ENCODE measurements at places on chromosomes 12 and 14.
A peak's percentile ranks its signal among the peaks of the same experiment; 100 is the strongest.

GRCh38 chr12:56119361-56119796, 1.3 kb downstream of the ZC3H10 start:
- DNase-seq: no peak

GRCh38 chr12:18323159-18323558, 61.8 kb downstream of the PIK3C2G start:
- no peak for DNase-seq

GRCh38 chr12:41992692-41993215, 151.9 kb downstream of the GXYLT1 start:
- no peak for DNase-seq

DNA sequence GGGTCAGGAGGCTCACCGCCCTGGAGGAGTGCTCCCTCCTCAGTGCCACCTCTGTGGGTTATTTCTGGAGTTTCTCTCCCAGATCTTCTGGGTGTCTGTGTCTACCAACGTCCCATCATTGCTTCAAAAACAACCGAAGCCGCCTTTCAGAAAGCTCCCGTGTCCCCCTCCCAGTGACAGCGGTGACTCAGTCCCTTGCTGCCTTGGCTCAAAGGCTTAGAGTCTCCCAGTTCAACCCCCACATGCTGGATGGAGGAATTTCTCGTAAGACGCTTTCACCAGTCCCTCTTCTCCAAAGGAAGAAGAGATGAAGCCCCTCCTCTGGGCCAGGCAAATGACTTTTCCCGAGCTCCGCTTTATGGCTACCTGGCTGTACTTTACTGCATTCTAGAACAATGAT, 146.6 kb downstream of the RBM19 start:
- DNase-seq: no peak

DNA sequence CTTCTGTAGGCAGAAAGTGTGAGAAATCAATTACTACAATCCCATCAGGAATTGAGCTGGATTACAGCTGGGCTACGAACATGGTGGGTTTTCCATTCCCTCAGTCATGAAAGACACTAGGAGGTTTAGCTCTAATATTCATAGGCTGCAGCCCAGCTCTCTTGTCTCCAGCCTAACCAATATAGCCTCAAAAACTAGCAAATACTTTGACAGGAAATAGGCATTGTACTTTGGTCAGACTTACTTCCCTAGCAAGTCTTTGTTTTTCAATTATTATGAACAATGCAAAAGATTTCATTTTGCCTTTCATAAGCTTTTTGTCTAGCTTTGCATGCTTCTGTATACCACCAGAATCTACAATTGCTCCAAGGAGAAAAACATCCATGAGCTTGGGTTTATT, 296.2 kb downstream of the GPHN start:
- no peak for DNase-seq

DNA sequence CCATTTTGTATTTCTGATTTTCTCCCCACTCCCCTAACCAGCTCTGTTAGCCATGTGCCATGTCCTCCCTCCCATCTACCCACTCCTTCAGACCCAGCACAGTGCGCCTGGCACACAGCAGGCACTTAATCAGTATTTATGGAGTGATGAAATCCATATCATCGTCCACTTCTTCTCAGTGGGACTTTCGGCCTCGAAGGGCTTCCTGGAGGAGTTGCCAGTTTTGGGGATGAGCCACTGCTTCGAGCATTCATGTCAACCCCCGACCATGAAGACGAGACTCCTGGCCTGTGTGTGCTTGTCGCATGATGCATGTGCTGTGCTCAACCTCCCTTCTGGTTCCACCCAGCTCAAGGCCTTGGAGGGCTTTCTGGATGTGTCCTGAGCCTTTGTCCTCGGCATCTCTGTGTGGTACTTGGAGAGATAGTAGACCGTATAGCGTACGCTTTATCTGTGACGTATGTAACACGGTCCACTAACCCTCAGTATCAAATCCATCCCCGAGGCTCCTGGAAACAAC, 119.5 kb upstream of the RTL1 start:
- no peak for DNase-seq

DNA sequence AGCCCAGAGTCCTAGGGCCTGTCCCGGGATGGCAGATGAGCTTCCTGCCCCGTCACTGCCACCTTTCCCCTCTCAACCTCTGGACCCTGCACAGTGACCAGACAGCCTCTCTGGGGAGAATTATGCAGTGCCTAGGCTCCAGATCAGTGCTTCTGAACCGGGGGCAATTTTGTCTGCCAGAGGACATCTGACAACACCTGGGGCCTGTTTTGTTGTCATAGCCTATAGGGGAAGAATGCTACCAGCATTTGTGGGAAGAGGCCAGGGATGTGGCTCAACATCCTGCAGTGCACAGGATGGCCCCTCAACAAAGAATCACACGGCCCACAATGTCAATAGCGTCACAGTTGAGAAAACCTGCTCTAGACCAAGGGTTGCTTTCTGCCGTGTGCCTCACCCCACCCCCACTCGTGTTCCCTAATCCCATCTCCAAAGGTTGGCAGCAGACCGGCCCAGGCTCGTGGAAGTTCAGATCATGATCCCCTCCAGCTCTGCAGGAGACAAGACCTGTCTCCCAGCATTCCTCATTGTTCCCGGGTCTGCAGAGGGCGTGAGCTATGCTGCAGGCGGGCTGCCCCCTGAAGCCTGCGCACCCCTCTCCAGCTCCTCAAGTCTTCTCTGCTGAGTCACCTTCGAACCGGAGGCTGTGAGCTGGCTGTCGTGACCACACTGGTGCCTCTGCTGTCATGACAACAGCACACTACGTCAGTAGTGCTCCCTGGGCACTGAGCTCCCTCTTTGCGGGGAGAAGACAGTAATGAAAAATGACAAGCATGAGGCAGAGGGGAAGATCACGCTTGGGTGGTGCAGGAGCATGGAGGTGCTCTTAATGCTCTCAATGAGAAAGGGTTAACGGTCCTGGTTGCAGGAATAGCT, 2.0 kb upstream of the GAPDH start:
- peak; percentile 56 for DNase-seq

DNA sequence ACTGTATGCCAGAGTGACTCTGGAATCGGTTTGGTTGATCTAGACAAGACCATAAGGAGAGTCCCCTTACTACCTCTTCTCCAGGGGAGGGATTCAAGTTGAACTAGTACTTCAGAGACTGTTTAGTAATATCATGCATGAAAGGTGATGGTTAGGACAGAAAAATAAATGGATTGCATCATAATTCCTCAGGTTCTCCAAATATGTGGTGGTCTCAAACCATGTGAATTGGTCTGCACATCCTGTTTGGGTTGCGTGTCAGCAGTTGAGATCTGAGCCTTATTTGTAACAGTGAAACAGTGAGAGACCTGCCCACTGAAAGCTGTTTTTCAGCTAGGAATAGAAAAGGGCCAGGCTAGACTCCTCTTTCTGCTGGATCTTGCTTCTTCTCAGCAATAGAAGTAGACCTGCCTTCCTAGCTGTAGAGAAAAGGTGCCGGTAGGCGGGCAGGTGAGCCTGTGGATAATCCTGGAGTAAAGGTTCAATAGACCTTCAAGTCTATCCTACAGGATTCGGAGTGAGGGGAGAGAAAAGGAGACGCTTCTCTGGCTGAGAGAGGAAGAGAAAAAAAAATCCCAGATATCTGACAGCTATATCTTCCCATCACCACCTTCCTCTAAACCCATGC, 258.5 kb upstream of the E2F7 start:
- no peak for DNase-seq

- no peak for DNase-seq
Observed at GRCh38 chr12:64450057-64450640, 1.8 kb upstream of the TBK1 start.

DNA sequence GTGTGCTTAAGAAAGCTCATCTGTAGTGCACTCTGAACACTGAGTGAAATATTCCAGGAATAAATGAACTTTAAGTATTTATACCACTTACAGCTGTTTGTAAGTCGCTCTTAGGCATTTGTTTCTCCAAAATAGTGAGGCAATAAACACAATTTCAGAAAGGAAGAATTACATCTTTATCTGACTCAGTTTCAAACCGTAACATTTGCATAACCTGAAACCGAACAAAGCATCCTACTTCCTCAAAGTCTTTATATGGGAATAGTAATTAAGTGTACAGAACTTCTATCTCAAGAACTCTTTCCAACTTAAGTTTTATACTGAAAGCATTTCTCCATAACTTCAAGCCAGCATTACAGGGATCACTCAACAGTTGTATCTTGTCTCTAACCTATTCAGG, 58.4 kb downstream of the SOX5 start:
- DNase-seq: no peak

- no peak for DNase-seq
Observed at GRCh38 chr12:42639556-42639955, 50.0 kb upstream of the PRICKLE1 start.

DNA sequence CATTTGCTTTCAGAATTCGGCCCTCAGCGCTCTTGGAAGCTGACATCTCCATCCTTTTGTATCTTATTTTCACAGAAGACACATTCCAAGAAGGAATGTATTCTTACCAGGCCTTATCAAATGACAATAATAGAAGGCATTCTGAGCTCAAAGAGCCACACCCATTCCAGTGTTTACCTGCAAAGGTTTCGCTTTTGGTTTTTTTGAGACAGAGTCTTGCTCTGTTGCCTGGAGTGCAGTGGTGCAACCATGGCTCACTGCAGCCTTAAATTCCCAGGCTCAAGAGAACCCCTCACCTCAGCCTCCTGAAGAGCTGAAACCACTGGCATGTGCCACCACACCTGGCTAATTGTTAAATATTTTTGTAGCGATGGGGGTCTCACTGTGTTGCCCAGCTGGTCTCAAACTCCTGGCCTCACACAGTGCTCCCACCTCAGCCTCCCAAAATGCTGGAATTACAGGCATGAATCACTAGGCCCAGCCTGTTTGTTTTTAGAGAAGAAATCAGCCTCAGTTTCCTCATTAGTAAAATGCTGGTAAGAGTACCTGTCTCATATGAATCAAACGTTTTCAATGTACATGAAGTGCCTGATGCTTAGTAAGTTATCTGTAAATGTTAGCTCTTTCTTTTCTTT, 69.2 kb downstream of the SLC6A12 start:
- no peak for DNase-seq

DNA sequence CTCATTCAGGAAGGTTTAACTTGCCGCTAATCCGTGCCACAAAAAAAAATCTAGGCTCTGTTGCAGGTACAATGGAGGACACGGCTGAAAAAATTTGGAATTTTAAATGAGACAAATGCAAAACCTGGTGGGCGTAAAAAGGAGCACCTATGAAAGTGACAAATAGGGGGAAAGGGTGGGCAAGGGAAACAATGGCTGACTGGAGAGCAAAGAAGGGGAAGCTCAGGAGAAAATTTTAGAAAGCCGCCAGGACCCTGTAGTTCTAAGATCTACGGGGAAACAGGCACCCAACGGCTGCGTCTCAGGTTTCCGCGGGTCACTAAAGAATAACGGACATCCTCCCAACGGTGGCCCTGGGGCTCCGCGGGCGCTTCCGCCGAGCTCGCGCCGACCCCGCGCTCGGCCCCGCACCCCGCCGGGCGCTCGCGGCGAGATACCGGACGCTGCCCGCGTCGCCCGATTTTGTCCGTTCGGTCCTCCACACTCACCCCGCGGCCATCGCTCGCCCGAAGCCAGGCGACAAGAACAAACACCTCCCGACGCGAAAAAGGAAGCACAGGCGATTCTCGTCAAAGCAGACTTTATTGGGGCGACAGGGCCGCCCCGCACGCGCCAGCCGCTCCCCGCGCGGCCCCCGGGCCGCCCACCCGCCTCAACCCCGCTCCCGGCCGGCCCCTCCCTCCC, 1.1 kb upstream of the YY1 start:
- no peak for DNase-seq

GRCh38 chr14:82055515-82056115, 522.0 kb upstream of the SEL1L start:
- DNase-seq: no peak

- DNase-seq: no peak
Observed at GRCh38 chr12:50282721-50283228, 545 bp downstream of the LIMA1 start.

DNA sequence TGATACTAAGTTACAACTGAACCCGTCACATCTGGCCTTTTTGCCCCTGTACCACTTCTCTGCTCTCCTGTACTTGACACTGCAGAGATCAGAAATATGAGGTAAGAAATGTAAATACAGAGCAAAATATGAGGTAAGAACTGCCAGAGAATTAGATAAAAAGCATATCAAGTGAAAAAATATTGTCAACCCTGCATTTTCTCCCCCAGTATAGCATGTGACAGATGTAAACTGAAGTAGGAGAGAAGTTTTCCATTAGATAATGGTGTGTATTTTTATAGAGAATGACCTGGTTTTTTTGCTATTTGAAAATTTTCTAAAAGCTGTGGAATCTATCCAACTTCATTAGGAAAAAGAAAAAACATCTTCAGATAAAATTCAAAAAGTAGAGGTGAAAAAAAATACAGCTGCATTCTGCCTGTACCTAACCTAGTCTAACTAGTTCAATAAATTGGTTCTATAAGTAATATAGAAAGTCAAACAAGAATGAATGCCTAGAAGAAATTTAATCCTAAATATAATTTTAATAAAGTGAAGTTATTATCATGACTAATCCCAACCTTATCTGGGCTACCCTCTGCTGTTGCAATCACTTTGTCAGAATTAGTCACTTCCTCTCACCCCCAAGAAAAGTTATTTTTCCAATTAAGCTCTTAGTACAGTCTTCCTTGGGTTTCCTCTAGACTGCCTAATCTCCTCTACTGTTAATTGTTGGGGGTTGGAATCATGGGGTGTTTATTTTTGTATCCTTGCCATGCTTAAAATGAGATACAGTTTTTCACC, 210.0 kb downstream of the RASSF9 start:
- no peak for DNase-seq

GRCh38 chr14:103057372-103058163, at the start of gene CDC42BPB:
CDC42BPB (minus strand) TSS chr14:103057549; CDS start chr14:103057173, 376 bp downstream.
- DNase-seq: no peak

- no peak for DNase-seq
Observed at GRCh38 chr12:112179916-112180315, 54.6 kb downstream of the TRAFD1 start.

GRCh38 chr14:52071675-52072074, 2.8 kb upstream of the NID2 start:
- DNase-seq: no peak

- DNase-seq: no peak
Observed at GRCh38 chr14:71739273-71739990, 192.8 kb upstream of the RGS6 start.

DNA sequence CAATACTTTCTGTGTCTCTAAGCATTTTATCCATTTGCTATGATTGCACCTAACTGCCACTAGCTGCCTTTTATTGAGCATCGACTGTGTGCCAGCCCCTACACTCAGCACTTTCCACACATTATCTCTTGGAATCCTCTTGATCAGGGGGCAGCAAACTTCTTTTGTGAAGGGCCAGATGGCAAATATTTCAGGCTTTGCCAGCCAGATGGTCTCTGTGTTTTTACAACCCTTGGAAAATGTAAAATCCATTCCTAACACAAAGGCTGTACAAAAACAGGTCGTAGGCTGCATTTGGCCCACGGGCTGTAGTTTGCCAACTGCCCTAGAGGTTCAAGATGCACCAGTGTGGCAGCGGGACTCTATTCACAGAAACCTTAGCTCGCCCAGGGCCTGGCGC, 19.5 kb downstream of the FOXN4 start:
- DNase-seq: no peak
